Activated naive CD4-positive, alpha-beta T cell treated with Interleukin-2 at 50 U/mL for 16 hours (primary cell): ENCODE measurements at places on chromosomes 2 and 18.

- DNase-seq, result no peak
Observed at GRCh38 chr2:133713049-133713580, 144.9 kb upstream of the NCKAP5 start.

- DNase-seq, result no peak
Observed at GRCh38 chr2:168185583-168186274, 61.7 kb downstream of the STK39 start.

DNA sequence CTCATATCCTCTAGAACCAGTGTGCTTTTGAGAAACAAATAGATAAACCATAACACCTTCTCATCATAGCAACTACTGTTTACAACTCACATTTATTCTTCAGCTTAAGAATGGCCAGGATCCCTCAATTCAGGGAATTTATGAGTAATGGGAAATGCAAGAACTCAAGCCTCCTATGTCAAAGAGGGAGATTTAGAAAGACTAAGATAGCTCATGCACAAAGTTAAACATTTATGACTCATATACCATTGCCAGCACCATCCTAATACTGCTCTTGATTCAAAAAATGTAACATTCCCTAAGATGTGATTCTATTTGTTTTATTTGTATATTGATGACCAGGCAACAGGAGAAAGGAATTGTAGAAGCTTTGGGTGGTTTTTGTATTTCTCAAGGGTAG is 172.8 kb downstream of the CYP26B1 start:
- DNase-seq, result no peak

DNA sequence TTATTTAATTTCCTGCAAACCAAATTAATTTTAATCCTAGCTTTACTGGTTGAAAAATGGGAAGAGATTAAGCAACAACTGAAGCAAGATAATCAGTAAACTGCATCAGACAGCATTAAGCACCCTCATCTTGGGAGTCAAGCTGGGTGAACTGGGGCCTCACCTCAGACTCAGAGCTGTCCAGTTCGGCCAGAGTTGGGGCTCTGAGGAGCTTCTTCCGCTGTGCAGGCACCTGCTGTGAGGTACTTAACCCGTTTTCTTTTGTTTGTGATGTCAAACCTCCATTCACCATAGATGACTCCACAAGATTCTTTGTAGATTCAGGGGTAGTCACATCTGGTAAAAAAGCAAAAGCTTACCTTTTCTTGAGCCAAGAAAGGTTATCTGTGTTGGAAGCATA is 71.8 kb downstream of the PRELID3A start:
- DNase-seq, result no peak

GRCh38 chr2:58045580-58046334 is 849 bp upstream of the VRK2 start:
- no peak for DNase-seq

DNA sequence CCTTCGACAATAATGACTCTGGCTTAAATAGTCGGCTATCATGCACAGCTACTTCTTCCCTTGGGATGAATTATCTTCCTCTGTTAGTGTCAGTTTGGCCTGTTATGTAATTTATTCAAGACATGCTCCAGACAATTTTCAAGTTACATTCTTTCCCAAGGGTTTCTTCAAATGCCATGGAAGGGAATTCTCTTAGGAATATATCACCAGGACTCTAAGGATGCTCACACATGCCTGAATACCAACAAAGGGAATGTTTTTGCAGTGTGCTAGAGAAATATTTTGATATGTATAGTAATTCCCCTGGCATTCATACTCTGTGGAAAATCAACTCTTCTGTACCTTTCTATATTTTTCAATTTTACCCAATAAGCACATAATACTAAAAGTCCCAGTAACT is 286.0 kb upstream of the KYNU start:
- no peak for DNase-seq

- DNase-seq, result no peak
Observed at GRCh38 chr2:156536534-156536933, 100.4 kb downstream of the GPD2 start.

- DNase-seq, result no peak
Observed at GRCh38 chr2:56313500-56313921, 129.7 kb downstream of the CCDC85A start.

- no peak for DNase-seq
Observed at GRCh38 chr2:88190808-88191721, 20.9 kb downstream of the THNSL2 start.

DNA sequence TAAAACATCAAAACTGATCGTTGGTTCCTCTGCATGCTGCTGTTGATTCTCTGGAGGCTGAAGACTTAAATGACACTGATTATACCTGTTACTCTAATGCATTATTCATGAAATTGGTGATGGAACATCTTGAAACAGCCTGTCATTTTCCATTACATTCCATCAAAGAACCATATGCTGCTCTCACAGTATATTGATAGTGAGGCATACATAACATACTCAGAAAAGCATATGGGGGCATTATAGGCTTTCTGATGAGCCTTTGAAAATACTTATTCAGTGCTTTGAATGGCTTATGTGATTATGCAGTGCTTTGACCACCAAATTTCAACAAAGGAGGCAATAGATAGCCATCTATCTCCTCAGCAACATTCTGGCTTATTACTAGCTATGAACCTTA is 392.1 kb downstream of the CDH19 start:
- no peak for DNase-seq

- DNase-seq, result no peak
Observed at GRCh38 chr2:6008186-6008585, 316.0 kb downstream of the SOX11 start.
